ENCODE measurements at places on chromosomes 16 and 17.

GRCh38 chr17:828761-829160, 46.6 kb downstream of the MRM3 start:
- no peak for DNase-seq

GRCh38 chr17:59858167-59858816, 34.5 kb downstream of the TUBD1 start:
- DNase-seq = peak; percentile 6

GRCh38 chr16:19844945-19845641, 39.6 kb downstream of the GPRC5B start:
- no peak for DNase-seq

DNA sequence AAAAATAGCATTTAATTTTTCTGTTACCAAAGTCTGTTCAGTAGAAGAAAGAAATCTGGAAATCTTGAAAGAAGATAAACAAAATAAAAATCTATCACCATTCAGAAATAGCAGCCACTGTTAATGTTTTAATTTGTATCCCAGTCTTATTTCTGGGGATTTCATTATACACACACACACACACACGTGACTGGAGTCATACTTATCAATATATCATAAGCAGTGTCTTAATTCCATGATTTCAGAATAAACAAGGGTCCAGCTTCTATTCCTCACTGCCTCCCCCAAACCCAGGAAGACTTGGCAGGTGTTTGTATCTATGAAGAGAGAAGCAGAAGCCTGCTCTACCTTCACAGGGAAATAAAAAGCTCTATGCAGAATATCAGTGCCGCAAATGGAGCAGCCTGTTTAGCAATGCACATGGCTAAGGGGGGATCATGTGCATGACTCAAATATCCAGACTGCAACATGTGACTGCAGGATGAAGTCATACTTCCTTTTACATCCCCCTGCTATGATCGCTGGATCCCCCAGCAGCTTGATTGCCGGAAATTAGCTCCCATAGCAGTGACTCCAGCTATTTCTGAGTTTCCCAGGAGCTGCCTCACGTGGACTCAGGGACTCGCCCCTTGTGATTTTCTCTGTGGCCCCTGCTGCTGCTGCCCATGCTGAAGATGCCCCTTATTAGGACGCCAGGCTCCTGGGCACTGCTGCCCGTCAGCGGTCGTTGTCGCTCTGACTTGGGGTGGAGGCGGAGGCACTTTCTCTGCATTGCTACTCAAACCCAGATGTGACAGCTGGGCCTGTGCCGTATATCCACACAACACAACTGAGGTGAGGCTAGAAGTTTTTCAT, 341.0 kb downstream of the CPPED1 start:
- no peak for DNase-seq

GRCh38 chr16:85015481-85016187, 4.3 kb upstream of the ZDHHC7 start:
- no peak for DNase-seq
